ENCODE measurements at places on chromosomes 5 and 9.

GRCh38 chr9:4056187-4056586, 243.7 kb downstream of the GLIS3 start:
- no peak for DNase-seq

DNA sequence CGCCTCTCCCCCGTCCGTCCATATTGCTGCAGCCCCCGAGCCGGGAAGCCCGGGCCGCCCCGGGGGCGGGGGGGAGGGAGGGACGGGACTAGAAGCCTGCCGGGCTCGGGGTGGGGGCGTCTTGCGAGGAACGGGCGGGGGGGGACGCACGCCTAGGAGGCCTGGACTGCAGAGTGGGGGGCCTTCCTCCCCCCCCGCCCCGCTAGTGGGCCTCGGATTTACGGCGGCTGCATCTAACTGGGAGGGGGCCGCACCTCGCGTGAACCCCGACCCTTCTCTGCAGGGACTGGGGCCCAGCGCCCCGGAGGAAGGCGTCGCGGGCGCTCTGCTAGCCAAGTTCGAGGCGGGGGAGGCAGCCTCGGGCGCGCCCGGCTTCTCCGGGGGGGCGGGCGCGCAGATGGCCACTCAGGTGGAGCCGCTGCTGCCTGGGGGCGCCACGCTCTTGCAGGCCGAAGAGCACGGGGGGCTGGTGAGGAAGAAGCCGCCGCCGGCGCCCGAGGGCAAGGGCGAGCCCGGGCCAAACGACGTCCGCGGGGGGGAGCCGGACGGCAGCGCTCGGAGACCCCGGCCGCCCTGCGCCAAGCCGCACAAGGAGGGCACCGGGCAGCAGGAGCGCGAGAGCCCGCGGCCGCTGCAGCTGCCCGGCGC, at the start of gene LARP1:
TSS of gene LARP1 (plus strand) at position 17 of the 648 bp plus-strand sequence. CDS start at position 398, 381 bp downstream.
- peak; percentile 26 for DNase-seq

DNA sequence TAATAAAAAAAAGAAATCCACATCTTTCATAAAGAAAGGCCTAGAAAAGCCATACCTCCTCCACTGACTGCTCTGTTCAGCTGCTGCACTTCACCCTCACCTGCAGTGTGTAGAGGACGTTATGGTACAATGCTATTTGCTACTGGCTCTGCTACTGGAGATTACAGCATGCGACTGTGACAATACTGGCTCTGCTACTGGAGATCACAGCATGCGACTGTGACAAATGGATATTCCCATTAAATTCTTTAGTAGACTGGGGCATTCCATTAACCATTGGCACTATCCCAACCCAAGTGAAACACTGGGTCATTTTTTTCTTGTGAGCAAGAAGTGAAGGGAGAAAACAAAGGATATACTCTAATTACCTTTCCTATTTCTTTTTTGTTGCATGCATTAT, 1063.5 kb upstream of the DMAC1 start:
- no peak for DNase-seq

- no peak for DNase-seq
Observed at GRCh38 chr5:177419046-177419445, 7.4 kb upstream of the GRK6 start.

GRCh38 chr9:68640421-68641089, 64.5 kb upstream of the PIP5K1B start:
- no peak for DNase-seq

GRCh38 chr5:57750891-57751290, 268.3 kb upstream of the ACTBL2 start:
- DNase-seq, result no peak

DNA sequence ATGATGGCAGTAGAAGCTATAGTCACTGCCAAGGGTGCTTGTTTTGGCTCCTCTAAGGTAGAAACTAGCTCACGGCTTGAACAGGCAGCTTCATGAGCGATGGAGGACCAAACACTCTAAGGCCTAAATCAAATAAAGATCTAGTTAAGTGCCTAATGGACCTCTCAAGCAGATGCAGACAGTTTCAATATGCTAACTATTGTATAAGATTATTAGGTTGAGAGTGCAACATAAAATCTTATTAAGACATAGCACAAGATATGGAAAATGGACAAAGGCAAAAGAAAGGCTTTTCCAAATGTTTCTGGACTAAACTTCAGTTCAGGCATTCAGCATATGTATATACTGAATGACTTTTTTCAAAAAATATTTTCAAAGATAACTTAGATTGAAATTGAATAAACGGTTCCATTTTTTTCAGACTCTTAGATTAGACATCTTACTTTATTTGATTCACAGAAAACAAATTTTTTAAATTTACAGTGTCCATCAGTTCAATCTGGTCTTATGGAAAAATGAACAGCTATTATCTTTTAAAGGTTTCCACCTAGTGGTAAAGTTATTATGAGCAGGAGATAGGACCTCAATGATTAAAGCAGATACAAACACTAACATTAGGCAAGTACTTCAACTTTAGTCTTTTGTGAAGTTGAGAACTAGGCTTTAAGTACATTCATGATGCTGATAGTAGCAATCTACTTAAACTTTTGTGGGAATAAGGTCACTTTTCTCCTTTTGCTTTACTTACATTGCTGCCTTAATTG, 1167.7 kb downstream of the MAT2B start:
- DNase-seq, result no peak

- DNase-seq, result no peak
Observed at GRCh38 chr5:89535411-89535810, 652.4 kb upstream of the MEF2C start.

DNA sequence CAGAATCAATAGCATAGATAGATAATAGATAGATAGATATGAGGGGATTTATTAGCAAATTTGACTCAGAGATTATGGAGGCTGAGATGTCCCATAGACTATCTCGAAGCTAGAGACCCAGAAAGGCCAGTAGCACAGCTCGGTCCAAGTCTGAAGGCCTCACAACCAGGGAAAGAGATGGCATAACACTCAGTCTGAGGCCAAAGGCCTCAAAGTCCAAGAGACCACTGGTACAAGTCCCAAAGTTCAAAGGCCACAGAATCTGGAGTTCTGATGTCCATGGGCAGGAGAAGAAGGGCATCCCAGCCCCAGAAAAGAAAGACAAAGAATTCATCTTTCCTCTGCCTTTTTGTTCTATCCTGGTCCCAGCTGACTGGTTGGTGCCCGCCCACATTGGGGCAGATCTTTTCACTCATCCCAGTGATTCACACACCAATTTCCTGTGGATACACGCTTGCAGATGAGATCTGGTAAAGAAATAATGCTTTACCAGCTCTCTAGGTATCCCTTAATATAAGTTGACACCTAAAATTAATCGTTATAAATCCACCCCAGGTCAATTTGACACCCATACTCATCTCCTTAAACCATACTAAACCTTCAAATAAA, 127.8 kb upstream of the FBN2 start:
- DNase-seq, result no peak

- peak; percentile 78 for DNase-seq
Observed at GRCh38 chr5:134101686-134102439, 12.6 kb upstream of the TCF7 start.

Data from H54 (cell line).